ENCODE measurements at places on chromosomes 1 and 21.

- DNase-seq, result no peak
These were observed 55.8 kb downstream of the YARS1 start for GRCh38 chr1:32761253-32761877.

DNA sequence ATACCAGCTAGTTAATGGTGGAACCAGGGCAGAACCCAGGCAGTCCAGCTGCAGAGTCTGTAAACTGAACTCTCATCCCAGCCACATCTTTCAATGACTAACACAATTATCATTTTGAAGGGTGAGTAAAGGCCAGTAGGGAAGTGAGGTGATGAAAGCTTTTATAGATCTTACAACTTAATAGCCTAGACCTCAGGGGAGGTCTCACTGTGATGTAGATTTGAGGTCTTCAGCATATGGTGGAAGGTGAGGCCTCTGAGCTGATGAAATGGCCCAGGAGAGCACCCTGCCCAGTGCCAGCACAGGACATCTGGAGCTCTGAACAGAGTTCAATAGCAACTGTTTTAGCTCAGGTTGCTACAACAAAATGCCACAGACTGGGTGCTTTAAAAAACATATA, 44.8 kb upstream of the POU2F1 start:
- no peak for DNase-seq

- DNase-seq, result no peak
These were observed 56.5 kb downstream of the CCDC18 start for GRCh38 chr1:93237021-93237420.

DNA sequence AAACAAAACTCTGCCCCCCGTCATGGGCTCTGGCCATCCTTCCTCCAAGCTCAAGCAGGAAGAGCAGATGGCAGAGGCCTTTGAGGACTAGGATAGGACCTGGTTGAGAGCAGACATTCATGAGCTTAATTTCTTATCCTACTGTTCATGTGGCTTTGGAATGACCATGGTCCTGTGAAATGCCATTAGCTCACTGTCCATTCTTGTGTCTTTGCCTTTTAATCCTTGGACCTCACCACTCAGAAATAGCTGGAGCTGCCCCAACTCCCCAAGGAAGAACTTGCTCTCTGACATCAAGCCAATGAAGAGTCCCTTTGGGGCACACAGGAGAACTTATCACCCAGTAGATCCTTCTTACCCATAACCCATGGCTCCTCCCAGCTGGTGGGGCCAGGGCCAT, 11.6 kb upstream of the FAM20B start:
- DNase-seq, result no peak

GRCh38 chr1:119606394-119606793, 41.7 kb downstream of the ZNF697 start:
- no peak for DNase-seq

DNA sequence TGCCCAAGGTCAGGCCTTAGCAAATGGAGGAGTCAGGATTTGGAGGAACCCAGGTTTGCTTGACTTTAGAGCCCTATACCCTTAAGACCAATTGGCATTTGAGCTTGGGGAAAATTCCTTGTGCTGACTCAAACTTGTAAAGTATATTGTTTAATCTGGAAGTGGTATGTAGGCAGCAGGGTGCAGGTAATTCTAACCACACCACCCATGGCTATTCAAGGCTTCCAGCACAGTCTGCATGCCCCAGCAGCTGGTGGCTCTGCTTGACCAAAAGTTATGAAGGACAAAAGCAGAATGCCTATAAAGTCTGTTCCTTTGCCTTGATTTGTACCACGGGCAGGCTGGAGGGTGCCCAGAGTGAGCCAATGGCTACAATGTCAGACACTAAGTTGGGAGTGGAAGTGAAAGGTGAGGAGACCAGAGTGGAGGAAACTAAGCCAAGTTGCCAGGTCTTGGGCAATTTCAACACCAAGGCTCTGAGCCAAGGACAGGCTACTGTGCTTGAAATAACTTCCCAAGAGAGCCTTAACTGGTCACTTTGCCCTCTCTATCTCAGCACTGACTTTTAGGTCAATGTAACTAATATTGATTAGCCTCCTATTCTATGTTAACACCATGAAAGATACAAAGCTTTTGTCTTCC, 4.7 kb upstream of the G0S2 start:
- DNase-seq, result no peak

GRCh38 chr1:41291195-41291594, 49.1 kb upstream of the SCMH1 start:
- no peak for DNase-seq

GRCh38 chr1:185229981-185230380, 73.0 kb downstream of the SWT1 start:
- no peak for DNase-seq

- no peak for DNase-seq
These were observed 16.6 kb downstream of the ADARB1 start for GRCh38 chr21:45090966-45091365.

DNA sequence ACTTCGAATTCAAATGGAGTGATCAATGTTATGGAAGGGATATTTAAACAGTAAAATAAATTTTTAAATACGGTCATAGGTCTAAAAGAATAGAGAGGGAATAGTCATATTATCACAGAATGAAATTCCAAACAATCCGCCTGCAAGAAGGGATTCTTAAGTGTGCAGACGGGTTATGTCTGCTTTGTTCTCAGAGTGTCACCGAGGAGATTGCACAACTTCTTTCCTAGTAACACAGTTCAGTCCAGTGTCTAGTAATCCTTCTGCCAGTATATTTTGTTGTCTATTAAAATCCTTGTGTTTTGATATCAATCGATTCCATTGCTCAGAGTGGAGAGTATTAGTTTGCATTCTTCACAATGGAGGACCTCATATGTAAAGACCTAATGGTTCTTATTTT, 48.4 kb downstream of the LRRC53 start:
- no peak for DNase-seq

Measured in posterior cingulate gyrus (tissue), 11 donors.